ENCODE measurements at places on chromosomes 11 and 22. TPM values are rescaled to one million over a fixed set of nuclear protein-coding genes. Genes with fewer than 3 reads are reported as not detected.

DNA sequence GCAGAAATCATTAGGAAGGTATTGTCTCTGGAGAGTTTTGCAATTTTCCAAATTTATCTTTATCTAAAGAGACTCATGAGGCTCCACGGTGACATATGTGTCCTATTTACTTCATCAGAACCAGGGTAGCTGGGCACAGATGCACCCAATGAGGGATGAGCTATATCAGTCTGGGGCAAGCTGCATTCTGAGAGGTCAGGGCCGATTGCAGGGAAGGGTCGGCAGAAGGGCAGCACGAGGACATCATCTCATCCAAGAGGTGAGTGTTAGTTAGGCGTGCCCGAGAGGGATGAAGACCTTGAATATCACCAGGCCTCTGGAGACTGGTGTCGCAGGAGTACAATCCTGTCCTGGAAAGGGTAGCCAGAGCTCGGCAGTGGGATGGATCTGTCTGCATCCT, 41.0 kb upstream of the SPON1 start:
- DNase-seq: no peak

- DNase-seq: peak; percentile 89
Observed at GRCh38 chr11:3879967-3880542, 24.6 kb downstream of the STIM1 start.

GRCh38 chr11:3667149-3668035, 3.8 kb downstream of the CHRNA10 start:
- no peak for DNase-seq

- DNase-seq: no peak
Observed at GRCh38 chr11:127531167-127531566, 530.6 kb upstream of the KIRREL3 start.

DNA sequence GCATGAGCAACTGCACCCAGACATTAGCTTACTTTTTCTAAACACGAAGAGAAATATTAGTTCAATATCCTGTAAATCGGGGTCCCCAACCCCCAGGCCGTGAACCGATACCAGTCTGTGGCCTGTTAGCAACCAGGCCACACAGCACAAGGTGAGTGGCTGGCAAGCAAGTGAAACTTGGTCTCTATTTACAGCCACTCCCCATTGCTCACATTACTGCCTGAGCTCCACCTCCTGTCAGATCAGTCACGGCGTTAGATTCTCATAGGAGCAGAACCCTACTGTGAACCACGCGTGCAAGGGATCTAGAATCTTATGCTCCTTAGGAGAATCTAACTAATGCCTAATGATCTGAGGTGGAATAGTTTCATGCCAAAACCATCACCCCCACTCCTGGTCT, 27.8 kb upstream of the DEPDC7 start:
- no peak for DNase-seq

- peak; percentile 64 for DNase-seq
Observed at GRCh38 chr11:57345555-57346211, 7.5 kb downstream of the P2RX3 start.

GRCh38 chr11:132226522-132226921, 856.1 kb downstream of the NTM start:
- no peak for DNase-seq

GRCh38 chr22:41132550-41132949, 40.2 kb downstream of the EP300 start:
- DNase-seq: no peak

GRCh38 chr11:68792400-68792966, 41.2 kb upstream of the TESMIN start:
- no peak for DNase-seq

GRCh38 chr11:126682590-126682989, 318.0 kb downstream of the KIRREL3 start:
- no peak for DNase-seq

- no peak for DNase-seq
Observed at GRCh38 chr11:1925373-1926155, 6.1 kb downstream of the TNNT3 start.

DNA sequence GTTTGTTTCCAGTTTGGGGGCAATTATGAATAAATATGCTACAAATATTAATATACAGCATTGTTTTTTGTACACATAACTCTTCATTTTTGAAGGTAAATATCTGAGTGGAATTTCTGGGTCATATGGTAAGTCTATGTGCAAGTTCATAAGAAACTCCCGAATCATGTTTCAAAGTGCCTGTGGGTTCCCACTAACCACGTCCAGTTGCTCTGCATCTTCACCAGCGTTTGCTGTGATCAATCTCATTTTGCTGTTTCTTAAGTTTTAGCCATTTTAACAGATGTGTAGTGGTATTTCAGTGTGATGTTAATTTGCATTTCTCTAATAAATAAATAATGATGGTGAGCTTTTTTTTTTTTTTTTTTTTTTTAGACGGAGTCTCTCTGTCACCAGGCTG, 14.2 kb upstream of the CSRP3 start:
- DNase-seq: no peak

DNA sequence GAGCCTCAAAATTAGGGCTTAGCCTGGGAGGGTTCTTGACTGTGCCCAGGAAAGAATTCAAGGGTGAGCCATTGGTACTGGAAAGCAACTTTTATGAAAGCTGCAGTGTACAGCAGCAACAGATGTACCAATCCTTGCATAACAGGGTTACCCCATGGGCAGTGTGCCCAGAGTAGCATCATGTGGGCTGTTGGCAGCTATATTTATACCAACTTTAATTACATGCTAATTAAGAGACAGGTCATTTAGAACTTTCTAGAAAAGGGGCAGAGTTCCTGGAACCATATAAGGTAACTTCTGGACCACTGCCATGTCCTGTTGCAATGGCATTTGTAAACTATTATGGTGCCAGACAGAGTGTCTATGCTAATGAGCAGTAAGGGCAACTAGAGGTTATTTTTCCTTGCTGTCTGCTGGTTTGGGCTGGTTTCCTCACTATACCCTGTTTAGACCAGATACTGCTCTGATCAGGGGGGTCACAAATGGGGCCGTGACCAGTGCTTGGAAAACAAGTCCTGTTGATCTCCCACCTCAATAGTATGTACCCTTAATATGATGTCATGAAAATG, 1120.5 kb upstream of the RAG2 start:
- no peak for DNase-seq

- DNase-seq: no peak
Observed at GRCh38 chr11:45671246-45672171, 6.1 kb upstream of the CHST1 start.

- no peak for DNase-seq
Observed at GRCh38 chr11:102240502-102240901, 76.8 kb upstream of the BIRC3 start.

DNA sequence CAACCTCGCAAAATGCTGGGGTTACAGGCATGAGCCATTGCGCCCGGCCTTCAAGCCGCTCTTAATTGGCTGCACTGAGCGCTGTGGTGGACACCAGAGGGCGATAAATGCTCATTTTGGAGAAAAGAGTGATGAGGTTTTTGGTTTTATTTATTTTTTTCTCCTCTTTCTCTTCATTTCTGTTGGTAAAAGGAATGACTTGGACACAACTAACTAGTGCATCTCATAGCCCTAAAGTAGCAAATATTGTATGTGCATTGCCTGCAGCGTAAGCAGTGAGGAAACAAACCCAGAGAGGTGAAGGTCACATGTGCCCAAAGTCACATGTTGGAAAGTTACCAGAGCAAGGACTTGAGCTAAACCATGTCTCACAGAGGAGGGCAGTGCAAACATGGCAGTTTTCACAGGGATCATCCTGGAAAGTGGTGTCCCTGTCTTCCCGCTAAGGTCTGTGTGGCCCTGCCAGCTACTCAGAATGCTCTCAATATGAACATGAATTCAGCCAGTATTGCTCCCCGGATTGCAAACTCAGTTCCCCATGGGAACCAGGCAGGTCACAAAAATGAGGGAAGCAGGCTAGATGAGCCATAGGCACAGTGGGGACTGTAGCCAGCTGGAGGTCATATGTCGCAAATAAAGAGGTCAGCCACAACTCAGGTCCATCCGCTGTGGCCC, 8.6 kb upstream of the CD82 start:
- DNase-seq: peak; percentile 41

DNA sequence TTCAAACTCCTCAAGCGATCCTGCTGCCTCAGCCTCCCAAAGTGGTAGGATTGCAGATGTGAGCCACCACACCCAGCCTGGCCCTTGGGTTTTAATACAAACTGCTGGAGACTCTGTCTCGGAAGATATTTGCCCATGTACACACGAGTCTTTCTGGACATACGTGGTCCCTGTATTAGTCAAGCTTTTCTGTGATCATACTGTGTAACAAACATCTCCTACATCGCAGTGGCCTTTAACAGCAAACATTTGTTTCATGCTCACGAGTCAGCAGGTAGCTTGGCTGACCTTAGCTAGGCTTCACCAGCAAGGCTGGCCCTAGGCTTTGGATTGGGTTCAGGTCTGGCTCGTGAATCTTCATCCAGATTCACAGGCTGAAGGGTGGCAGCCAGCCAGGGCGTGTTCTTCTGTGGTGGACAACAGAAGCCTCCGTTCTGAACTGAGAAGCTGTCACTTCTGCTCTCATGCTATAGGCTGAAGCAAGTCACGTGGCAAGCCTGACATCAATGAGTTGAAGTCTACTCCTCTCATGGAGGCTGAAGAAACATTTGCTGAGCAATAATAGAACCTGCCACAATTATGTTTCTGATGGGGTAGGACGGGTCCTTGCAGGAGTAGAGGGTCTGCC, 8.8 kb downstream of the KIAA1671 start:
- DNase-seq: no peak

GRCh38 chr22:48921411-48921903, 906.2 kb downstream of the BRD1 start:
- DNase-seq: no peak

DNA sequence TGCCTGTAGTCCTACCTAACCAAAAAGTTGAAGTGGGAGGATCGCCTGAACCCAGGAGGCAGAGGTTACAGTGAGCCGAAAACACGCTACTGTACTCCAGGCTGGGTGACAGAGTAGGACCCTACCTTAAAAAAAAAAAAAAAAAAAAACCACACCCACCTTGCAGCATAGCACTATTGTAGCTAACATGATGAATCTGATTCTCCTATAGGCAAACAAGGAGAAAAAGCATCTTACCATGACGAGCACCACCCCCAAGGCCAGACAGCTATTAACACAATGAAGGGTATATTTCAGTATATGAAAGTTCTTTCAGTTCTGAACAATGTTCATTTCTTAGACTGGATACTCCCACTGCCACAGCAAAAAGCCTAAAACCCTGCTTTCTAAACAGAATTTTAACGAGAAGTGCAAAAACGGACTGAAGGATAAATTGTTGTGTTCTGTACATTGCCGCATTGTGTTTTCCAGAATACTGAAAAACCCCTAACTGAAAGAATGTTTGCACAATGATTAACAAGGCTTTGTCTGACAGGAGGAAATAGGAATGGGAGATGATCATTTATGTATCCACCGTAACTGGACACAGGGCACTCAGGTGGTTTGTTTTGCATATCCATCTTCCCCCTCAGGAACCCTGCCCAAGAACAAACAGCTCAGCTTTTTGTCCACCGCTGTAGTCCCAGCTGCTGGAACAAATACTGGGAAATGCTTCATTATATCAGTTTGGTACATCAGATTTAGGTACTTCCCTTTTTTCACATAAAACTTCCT, 8.9 kb downstream of the PISD start:
- DNase-seq: peak; percentile 22

DNA sequence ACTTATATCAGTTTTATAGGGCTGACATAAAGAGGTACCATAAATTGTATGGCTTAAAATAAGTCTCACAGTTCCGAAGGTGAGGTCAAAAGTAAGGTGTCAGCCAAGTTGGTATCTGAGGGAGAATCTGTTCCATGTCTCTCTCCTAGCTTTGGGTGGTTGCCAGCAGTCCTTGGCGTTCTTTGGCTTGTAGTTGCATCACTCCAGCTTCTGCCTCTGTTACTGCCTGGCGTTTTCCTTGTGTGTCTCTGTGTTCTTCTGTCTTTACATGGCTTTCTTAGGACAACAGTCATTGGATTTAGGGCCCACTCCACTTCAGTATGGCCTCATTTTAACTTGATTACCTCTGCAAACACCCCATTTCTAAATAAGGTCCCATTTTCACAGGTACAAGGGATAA, 16.7 kb downstream of the MMP7 start:
- no peak for DNase-seq

- peak; percentile 51 for DNase-seq
Observed at GRCh38 chr22:48579043-48579927, 1248.4 kb downstream of the BRD1 start.

- peak; percentile 1 for DNase-seq
Observed at GRCh38 chr11:36711104-36711825, 113.2 kb upstream of the RAG2 start.

DNA sequence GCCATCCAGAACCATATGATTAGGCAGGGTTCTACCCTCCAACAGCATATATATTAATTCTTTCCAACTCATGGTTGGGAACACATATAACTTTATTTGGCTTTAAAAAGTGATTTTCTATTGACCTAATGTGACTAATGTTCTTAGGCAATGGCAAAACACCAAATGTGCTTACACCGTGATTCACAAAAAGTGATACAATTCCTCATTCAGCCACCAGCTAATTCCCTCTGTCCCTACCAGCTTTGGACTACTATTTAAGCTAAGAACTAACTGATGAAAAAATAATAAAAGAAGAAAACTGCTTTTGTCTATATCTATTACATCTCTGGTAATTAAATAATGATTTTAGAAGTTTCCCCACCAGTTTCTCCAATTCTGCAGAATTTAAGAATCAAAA, 4.7 kb downstream of the CTSC start:
- DNase-seq: no peak

- peak; percentile 75 for DNase-seq
Observed at GRCh38 chr22:35921777-35922176, 106.8 kb downstream of the RBFOX2 start.

- no peak for DNase-seq
Observed at GRCh38 chr11:14611939-14612338, 31.7 kb upstream of the PDE3B start.

The CECR2 gene
- not detected for total RNA-seq

The KCTD21 gene
- total RNA-seq: 3.9 TPM

The ZBTB16 gene
- total RNA-seq: not detected

The SMIM35 gene
- not detected for total RNA-seq

The SLCO2B1 gene
- total RNA-seq: 7.6 TPM

The PANX2 gene
- total RNA-seq: 0.58 TPM

The SMIM38 gene
- 0.40 TPM for total RNA-seq

The CD6 gene
- total RNA-seq: not detected

The FAM83F gene
- not detected for total RNA-seq

The OR8D4 gene
- total RNA-seq: not detected

The IL10RA gene
- not detected for total RNA-seq

Measured in HepG2 (cell line).